MCF 10A (cell line): ENCODE measurements at places on chromosomes 3 and 15. TPM values are rescaled to one million over a fixed set of nuclear protein-coding genes. Genes with fewer than 3 reads are reported as not detected.

PRR20G gene
- not detected in 2 replicates for total RNA-seq

- DNase-seq = peak; percentile 17
- H3K4me1 ChIP-seq = no peaks in the 10 kb centered on the region
- no peaks in the 10 kb centered on the region for H3K36me3 ChIP-seq
- no peak overlapping the region for H3K27ac ChIP-seq
- no peaks in the 10 kb centered on the region for H3K27me3 ChIP-seq
- H3K4me3 ChIP-seq = peak overlapping the region; percentile 77
Observed at GRCh38 chr3:71724584-71725270, 475 bp downstream of the EIF4E3 start.

GPR149 gene
- total RNA-seq = not detected in 2 replicates

DNA sequence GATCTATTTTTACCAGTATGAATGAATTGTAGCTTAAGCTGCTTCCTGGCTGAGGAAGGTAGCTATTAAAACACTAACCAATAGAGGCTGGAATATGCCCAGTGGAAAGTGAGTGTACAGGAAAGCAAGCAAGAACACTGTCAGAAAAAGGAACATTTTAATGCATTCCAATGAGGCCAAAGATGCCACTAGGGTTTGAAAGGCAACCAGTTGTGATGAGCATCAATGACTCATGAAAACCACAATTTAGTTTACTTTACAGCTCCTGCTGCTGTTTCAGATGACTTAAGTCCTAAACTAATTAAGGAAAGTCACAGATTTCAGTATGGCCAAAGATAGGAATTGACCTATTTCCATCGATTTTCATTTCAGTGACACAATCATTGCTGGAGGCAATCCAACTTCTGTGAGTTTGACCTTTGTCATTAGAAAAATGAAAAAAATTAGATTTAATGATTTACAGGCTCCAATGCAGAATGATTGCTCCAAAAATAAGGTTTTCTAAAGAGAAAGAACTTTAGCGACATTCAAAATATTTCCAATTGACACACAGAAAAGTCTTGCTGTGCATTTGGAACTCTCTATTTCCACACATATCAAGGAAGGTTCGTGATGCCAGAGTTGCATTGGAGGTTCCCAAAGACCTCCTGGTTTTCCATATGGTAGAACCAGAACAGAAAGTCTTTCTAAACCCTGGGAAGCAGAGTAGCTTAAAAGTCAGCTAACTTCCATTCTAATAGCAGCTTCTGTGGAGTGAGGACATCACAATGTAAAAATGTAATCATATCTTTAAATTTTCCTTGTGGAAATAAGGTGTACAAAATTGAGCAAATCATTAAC, 103.0 kb downstream of the SUCNR1 start:
- peak; percentile 87 for DNase-seq
- peak overlapping the region; percentile 27 for H3K27ac ChIP-seq
- H3K36me3 ChIP-seq = no peaks in the 10 kb centered on the region
- H3K27me3 ChIP-seq = no peaks in the 10 kb centered on the region
- peaks cover 13% of the 10 kb centered on the region for H3K4me1 ChIP-seq
- no peak overlapping the region for H3K4me3 ChIP-seq

DNA sequence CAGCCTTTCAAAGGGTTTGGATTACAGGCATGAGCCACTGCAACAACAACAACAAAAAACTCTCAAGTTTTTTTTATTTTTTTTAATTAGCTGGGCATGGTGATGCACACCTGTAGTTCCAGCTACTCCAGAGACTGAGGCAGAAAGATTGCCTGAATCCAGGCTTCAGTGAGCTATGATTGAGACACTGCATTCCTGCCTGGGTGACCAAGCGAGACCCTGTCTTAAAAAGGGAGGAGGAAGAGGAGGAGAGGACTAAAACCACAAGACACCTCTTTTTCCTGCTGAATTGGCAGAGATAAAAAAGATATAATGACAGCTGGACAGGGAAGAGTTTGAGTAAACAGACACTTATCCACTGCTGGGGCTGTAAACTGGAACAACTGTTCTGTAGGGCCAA, 22.7 kb upstream of the CHRNB4 start:
- no peaks in the 10 kb centered on the region for H3K36me3 ChIP-seq
- no peak overlapping the region for H3K4me3 ChIP-seq
- H3K4me1 ChIP-seq = no peaks in the 10 kb centered on the region
- no peak overlapping the region for H3K27ac ChIP-seq
- no peaks in the 10 kb centered on the region for H3K27me3 ChIP-seq

- H3K36me3 ChIP-seq = no peaks in the 10 kb centered on the region
- H3K27ac ChIP-seq = no peak overlapping the region
- no peaks in the 10 kb centered on the region for H3K4me1 ChIP-seq
- no peaks in the 10 kb centered on the region for H3K27me3 ChIP-seq
- H3K4me3 ChIP-seq = no peak overlapping the region
Observed at GRCh38 chr15:41989573-41990242, 17.4 kb upstream of the EHD4 start.

PIK3CB gene
- 21.0 and 21.1 TPM in 2 replicates for total RNA-seq

SAMD7 gene
- not detected in 2 replicates for total RNA-seq

GRCh38 chr3:10398341-10398740, 77.4 kb upstream of the SEC13 start:
- no peaks in the 10 kb centered on the region for H3K4me1 ChIP-seq
- no peak for DNase-seq
- no peak overlapping the region for H3K4me3 ChIP-seq
- H3K27ac ChIP-seq = no peak overlapping the region

DNA sequence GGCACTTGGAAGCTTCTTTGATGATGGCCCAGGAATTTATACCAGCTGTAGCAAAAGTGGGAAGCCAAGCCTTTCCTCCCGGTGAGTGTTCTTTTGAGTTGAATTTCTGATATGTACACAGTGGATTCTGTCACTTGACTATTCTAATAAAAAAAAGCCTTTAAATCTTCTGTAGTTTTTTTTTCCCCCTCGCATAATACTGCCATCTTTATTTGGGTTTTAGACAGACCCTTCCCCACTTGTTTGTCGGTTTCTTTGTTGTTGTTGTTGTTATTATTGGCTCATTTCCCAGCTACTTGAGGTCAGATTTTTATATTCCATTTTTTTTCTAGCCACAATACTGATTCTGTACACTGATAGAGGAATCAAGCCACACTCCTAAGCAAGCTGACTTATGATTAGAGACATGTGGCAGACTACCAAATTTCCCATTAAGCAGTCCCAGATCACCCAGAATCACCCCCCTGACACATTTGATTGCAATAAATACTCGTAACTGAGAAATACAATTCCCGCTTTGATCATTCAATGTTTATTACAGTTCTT, 122.4 kb upstream of the IL12A start:
- H3K4me3 ChIP-seq = no peak overlapping the region
- no peak for DNase-seq
- peak overlapping the region; percentile 44 for H3K27ac ChIP-seq
- peaks cover 12% of the 10 kb centered on the region for H3K36me3 ChIP-seq
- H3K27me3 ChIP-seq = no peaks in the 10 kb centered on the region

GRCh38 chr3:5116538-5116937, 5.6 kb upstream of the ARL8B start:
- no peaks in the 10 kb centered on the region for H3K27me3 ChIP-seq
- H3K36me3 ChIP-seq = no peaks in the 10 kb centered on the region
- H3K4me1 ChIP-seq = peaks cover 12% of the 10 kb centered on the region
- DNase-seq = no peak
- no peak overlapping the region for H3K4me3 ChIP-seq

- no peak overlapping the region for H3K27ac ChIP-seq
- H3K4me1 ChIP-seq = no peaks in the 10 kb centered on the region
- H3K36me3 ChIP-seq = no peaks in the 10 kb centered on the region
- DNase-seq = no peak
Observed at GRCh38 chr15:74318376-74319137, 48.9 kb downstream of the CYP11A1 start.

- H3K4me1 ChIP-seq = no peaks in the 10 kb centered on the region
- no peak for DNase-seq
- peaks cover 6% of the 10 kb centered on the region for H3K36me3 ChIP-seq
Observed at GRCh38 chr3:193330555-193331204, 47.9 kb downstream of the ATP13A5 start.

GRCh38 chr3:8301977-8302735, 199.5 kb upstream of the LMCD1 start:
- no peaks in the 10 kb centered on the region for H3K4me1 ChIP-seq
- DNase-seq = peak; percentile 63
- H3K27ac ChIP-seq = no peak overlapping the region
- H3K4me3 ChIP-seq = no peak overlapping the region
- no peaks in the 10 kb centered on the region for H3K27me3 ChIP-seq
- no peaks in the 10 kb centered on the region for H3K36me3 ChIP-seq

- no peaks in the 10 kb centered on the region for H3K27me3 ChIP-seq
- H3K36me3 ChIP-seq = no peaks in the 10 kb centered on the region
- peak; percentile 61 for DNase-seq
- no peak overlapping the region for H3K4me3 ChIP-seq
- H3K4me1 ChIP-seq = no peaks in the 10 kb centered on the region
Observed at GRCh38 chr3:47250309-47251060, 32.1 kb downstream of the KIF9 start.

DNA sequence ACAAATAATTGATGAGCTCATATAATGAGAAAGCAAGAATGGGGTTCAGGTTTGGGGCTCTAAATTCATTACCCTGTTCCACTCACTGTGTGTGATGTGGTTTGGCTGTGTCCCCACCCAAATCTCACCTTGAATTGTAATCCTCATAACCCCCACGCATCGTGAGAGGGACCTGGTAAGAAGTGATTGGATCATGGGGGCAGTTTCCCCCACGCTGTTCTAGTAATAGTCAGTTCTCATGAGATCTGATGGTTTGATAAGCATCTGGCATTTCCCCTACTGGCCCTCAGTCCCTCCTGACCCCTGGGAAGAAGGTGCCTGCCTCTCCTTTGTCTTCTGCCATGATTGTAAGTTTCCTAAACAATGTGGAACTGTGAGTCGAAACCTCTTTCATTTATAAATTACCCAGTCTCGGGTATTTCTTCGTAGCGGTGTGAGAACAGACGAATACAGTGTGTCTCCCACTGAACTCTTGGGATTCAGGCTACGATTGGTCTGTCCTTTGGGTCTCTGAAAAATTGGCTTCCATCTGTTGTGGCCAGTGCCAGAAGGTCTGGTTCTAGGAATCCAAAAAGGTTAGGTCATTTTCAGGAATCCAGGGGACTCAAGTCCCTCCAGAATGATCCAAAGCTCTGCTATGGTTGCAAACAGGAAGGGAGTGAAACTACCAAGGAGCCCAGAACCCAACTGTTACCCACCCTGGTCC, 87.7 kb downstream of the XXYLT1 start:
- H3K4me1 ChIP-seq = peaks cover 45% of the 10 kb centered on the region
- H3K27me3 ChIP-seq = no peaks in the 10 kb centered on the region
- peak overlapping the region; percentile 16 for H3K27ac ChIP-seq
- no peak for DNase-seq

- no peak overlapping the region for H3K4me3 ChIP-seq
- H3K27me3 ChIP-seq = no peaks in the 10 kb centered on the region
- H3K36me3 ChIP-seq = no peaks in the 10 kb centered on the region
- DNase-seq = peak; percentile 57
- peaks cover 29% of the 10 kb centered on the region for H3K4me1 ChIP-seq
Observed at GRCh38 chr3:96960661-96961330, 146.4 kb downstream of the EPHA6 start.

CLRN1 gene
- not detected in 2 replicates for total RNA-seq

DNA sequence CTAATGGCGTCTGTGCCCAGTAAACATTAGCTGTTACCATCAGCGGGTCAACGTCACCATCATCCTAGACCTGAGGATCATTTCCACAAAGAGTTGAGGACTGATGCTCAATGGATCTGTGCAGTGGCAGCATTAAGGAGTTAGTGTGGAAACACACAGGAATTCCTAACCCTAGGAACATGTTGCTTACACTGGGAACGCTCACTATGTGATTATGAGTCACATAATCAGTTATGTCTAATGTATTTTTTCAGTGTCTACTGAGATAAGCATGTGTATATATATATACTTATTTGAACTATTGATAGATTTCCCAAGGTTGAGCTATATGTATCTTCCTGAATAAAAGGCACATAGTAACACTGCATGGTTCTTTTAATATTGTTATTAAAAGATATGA, 19.0 kb downstream of the ARNT2 start:
- H3K27ac ChIP-seq = no peak overlapping the region
- peaks cover 11% of the 10 kb centered on the region for H3K4me1 ChIP-seq

- H3K4me1 ChIP-seq = peaks cover 51% of the 10 kb centered on the region
- peak overlapping the region; percentile 47 for H3K4me3 ChIP-seq
- no peaks in the 10 kb centered on the region for H3K27me3 ChIP-seq
- H3K36me3 ChIP-seq = no peaks in the 10 kb centered on the region
- peak overlapping the region; percentile 89 for H3K27ac ChIP-seq
Observed at GRCh38 chr3:159788291-159788690, 200.3 kb upstream of the IL12A start.

DNA sequence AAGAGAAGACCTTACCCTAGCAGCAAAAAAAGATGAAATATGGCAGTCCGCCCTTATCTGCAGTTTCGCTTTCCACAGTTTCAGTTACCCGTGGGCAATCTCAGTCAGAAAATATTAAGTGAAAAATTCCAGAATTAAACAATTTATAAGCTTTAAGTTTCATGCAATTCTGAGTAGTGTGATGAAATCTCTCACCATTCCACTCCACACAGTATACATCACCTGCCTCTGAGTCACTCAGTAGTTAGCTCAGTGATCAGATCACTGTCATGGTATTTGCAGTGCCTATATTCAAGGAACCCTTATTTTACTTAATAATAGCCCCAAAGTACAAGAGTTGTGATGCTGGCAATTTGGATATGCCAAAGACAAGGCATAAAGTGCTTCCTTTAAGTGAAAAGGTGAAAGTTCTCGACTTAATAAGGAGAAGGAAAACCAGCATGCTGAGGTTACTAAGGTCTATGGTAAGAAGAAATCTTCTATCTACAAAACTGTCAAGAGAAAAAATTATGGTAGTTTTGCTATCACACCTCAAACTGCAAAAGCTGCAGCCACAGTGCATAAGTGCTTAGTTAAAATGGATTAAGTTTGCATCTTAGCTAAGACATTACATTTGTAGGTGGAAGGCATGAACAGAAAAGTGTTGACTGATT, 48.1 kb downstream of the HSPBAP1 start:
- H3K4me1 ChIP-seq = peaks cover 7% of the 10 kb centered on the region
- peak overlapping the region; percentile 79 for H3K27ac ChIP-seq
- peaks cover 8% of the 10 kb centered on the region for H3K36me3 ChIP-seq
- peak overlapping the region; percentile 21 for H3K4me3 ChIP-seq

HRH1 gene
- 11.0 and 14.8 TPM in 2 replicates for total RNA-seq

- no peaks in the 10 kb centered on the region for H3K27me3 ChIP-seq
- no peak overlapping the region for H3K27ac ChIP-seq
- no peak overlapping the region for H3K4me3 ChIP-seq
Observed at GRCh38 chr3:22189616-22190015, 438.6 kb upstream of the ZNF385D start.

DNA sequence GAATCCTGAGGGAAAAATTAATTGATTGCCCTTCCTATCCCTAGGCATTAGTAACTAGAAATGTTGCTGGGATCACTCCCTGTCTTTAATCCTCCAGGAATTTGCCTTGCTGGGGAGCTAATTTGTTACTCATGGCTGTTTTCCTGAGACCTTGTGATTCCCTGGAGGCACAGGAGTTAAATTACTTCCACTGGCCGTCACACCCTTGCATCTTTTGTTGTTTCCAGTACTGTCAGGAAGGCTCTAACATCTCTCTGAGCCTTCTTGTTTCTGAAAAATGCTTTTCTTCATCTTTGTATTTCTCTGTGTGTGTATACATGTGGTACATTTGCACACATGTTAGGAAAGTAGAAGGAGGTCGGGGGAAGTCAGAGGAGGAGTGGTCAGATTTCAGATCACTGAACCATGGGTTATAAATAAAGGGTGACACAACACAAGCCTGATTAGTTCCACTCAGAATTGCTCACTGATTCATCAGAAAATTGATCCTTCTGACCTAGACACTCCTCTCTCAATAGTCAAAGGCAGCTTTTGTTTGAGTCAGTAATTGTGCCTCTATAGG, 23.5 kb upstream of the LRRFIP2 start:
- no peak overlapping the region for H3K4me3 ChIP-seq
- H3K27me3 ChIP-seq = no peaks in the 10 kb centered on the region
- peaks cover 25% of the 10 kb centered on the region for H3K4me1 ChIP-seq
- peak; percentile 69 for DNase-seq
- peak overlapping the region; percentile 14 for H3K27ac ChIP-seq
- H3K36me3 ChIP-seq = no peaks in the 10 kb centered on the region

MTMR10 gene
- 11.4 and 13.0 TPM in 2 replicates for total RNA-seq
